Stimulated activated CD8-positive, alpha-beta memory T cell treated with anti-CD3 and anti-CD28 coated beads, Interleukin-15, amount 100 ng/mL, for 1 hour (primary cell): ENCODE measurements at places on chromosomes 2 and 18.

GRCh38 chr2:237344942-237345341 lies 69.0 kb downstream of the COL6A3 start:
- DNase-seq = no peak

GRCh38 chr2:236688563-236689392 lies 119.2 kb downstream of the ACKR3 start:
- no peak for DNase-seq

DNA sequence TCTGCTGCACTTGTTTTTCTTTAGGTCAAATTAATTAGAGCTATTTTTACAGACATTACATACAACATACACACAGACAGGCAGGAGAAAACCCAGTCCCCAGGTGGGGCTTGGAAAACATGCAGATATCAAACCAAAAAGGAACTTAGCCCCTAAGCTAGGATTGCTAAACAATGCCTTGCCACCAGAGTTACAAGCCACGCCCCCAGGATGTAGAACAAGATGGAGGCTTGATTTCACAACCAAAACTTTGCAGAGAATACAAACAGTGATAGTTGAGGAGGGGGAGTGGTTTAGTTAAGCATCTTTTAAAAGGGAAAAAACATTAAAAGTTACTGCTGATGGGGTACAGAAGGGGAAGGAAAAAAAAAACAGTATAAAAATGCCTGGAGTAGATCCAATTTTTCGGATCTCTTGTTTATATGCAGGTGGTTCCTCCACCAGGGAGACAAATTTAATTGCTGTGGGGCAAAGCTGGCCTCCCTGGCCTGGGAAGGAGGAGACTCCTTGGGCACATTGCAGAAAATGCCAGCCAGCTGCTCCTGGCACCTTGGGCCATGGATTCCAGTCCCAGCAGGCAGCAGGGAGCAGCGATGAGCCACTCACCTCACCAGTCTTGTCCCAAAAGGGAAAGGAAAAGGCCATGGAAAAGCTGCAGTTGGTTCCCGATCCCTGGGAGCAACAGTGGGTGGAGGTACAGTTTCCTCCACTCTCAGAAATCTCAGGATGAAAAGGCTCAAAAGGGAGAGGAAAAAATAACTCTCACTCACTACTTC lies 348.4 kb upstream of the REG3G start:
- no peak for DNase-seq

DNA sequence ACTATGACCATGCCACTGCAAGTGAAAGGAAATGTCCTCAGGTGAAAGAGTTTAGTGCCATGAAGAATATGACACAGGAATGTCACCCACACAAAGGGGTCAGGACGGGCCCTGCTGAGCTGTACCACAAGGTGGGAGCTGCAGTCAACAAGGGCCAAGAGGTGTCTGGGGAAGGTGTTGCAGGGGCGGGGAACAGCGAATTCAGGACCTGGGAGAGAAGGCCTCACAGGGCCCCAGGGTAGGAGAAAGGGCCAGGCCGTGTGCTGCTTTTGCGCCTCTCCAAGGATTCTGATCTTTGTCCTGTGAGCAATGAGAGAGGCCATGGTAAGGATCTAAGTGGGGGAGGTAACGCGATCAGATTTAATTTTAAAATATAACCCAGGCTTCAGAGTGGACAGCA lies 23.6 kb downstream of the CYB5A start:
- no peak for DNase-seq

DNA sequence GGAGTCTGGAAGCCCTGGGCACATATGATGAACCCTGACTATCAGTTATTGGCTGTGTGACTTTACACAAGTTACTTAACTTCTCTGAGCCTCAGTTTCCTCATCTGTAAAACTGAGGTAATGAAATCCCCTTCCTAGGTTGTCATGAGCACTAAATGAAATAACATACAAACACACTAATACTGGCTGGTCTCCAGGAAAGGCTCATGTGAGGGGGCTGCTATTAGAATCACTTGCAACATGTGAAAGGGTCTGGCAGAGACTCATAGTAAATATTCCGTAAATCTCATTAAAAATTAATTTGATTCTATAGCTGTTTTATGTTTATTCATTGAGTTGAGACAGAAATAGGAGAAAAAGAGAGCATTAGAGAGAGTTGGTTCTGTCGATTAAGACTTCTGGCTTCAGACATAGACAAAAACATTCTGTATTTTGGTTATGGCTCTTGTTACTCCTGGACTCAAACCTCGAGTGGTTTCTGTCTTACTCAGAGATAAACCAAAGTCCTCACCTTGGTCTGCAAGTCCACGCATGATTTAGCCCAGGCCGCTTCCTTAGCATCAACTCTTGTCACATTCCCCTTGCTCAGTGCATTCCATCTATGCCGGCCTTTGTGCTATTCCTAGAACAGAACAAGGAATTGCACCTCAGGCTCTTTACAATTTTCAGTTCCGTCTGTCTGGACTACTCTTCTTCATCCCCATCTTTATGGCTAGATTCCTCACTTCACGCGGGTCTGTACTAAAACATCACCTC lies 139.1 kb downstream of the NXPH2 start:
- DNase-seq = no peak

DNA sequence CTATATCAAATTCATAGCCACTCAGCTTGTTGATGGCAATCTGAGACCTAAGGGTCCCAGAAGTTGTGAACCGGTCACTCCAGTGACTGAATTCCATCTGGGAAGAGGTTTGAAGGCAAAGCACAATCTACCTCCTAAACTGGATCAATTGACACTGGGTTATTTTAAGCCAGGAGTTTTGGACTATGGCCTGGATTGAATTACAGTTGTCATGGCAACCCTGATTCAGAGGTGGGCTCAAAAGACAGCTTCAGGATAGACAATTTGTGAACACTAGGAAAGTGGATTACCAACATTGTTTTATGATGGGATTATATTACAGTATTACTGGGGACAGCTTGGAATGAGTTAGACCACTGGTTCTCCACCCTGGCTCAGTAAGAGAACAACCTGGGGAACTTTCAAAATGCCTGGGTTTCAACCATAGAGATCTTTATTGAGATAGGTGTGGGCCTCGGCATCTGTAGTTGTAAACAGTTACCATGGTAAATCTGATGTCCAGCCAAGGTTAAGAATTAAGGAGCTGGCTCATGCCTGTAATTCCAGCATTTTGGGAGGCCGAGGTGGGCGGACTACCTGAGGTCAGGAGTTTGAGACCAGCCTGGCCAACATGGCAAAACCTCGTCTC lies 58.8 kb downstream of the MFSD6 start:
- no peak for DNase-seq

DNA sequence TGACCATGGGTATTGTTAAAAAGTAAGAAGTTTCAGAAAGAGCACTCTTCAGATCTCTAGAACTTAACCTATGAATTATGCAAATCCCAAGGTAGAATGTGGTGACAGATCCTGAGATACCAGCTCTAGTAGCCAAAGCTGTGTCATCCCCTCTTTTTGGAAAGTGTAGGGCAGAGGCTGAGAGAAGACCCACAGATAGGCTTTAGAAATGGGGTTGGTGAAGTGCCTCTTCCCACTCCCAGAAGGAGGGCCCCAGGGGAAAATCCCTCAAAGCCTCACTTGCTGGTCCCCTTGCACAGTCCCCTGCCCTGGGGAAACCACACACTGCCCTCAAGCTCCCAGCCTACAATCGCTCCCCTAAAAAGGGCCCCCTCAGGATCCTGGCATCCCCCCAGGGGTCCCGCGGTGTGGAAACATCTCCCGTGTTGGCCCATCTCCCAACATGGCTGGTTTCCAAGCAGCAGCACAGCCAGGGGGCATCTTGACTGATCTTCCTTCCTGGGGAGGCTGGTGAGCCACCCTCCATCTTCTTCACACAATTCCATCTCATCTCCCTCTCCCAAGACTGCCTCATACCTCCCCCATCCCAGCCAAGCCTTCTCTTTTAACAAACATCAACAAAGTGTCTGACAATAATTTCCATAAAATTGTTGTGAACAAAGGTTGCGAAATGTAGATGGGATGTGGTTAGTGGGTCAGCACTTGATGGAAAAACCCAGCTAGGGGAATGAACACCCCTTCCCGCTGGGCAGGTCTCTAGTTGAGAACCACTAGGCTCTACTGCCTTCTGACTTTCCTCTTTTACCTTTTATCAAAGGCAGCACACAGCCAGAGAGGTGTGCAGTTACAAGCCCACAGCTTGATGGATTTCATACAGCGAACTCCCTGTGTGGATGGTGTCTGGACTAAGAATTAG lies 25.1 kb downstream of the MAL start:
- no peak for DNase-seq

GRCh38 chr2:167183931-167184330 lies 295.7 kb downstream of the XIRP2 start:
- no peak for DNase-seq

DNA sequence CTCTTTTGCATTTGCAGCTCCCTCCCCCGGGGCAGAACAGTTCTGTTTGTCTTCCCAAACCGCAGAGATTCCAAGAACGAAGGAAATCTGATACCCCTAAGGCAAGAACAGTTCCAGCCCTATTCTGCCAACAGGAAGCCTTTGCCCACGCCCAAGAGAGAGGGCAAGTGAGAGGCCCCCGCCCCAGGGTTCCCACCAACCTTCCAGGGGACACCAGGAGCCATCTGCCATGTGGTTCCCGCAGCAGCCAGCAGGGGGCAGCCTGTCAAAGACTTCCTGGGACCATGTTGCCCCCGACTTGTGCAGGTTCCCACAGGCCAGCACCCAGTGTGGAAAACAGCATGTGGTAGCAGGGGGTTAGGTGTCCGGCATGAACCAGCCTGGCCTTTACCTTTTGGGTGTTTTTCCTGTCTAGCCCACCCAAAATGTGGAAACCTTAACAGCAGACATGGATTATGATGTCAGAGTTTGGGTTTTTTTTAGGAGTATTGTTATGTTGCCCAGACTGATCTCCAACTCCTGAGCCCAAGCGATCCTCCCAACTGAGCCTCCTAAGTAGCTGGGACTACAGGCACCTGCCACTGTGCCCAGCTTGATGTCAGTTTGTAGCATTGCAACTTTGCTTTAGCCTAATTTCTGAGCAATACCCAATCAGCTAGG lies 21.7 kb upstream of the EFHD1 start:
- peak; percentile 55 for DNase-seq

- no peak for DNase-seq
These were observed 189.2 kb downstream of the ZBTB7C start for GRCh38 chr18:48219810-48220499.

DNA sequence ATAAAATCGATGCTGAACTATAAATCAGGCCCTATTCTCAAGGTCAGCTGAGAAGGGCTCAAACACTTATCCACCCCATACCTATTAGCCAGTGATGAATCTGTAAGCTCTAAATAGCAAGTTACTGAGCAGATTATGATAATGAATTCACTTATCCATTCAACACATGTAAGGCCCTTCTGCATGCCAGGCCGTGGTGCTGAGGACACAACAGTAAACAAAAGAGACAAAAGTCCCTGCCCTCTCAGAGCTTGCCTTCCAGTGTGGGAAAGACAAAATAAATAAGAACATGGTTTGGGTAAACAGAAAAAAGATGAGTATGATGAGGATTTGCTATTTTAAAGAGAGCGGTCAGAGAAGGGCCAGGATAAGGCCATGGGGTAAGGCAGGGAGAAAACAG lies 11.7 kb downstream of the TTC32 start:
- DNase-seq = no peak

GRCh38 chr18:45891806-45892205 lies 66.3 kb downstream of the SIGLEC15 start:
- no peak for DNase-seq

GRCh38 chr2:150624001-150624401 lies 136.5 kb upstream of the RND3 start:
- DNase-seq = no peak

DNA sequence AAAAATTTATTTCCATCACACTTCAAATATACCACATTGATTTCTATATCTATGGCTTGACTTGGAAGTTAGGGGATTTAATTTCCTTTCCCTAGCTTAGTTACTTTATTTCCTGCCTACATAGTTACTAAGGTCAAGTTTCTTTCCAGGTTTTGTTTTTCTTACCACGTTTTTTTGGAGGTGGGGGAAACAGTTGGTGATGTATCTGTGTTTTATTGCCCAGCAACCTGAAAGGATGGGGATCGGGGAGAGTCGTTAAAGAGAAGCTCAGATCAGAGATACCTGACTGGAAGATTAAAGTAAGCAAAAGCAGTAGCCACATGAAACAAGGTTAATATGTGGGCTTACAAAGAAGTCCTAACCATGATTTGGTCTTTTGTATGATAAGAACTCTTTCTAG lies 127.8 kb downstream of the OSBPL6 start:
- DNase-seq = no peak

DNA sequence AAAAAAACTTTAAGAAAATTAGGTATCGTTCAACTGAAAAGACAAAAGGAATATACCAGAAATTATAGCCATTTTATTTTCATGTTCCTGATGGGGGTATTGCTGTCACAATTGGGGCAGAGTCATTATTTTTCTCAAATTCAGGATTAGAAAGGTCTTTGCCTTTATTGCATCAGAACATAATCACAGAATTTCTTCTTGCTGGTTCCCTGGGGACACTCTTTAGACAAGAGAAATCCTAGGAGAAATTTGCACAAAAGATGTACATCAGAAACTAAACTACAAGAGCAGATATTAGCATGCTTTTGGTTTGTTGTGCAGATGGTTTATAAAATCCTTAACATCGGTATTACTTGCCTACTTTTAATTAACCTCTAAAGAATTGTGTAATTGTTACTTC lies 103.2 kb downstream of the NCOA1 start:
- DNase-seq = no peak

DNA sequence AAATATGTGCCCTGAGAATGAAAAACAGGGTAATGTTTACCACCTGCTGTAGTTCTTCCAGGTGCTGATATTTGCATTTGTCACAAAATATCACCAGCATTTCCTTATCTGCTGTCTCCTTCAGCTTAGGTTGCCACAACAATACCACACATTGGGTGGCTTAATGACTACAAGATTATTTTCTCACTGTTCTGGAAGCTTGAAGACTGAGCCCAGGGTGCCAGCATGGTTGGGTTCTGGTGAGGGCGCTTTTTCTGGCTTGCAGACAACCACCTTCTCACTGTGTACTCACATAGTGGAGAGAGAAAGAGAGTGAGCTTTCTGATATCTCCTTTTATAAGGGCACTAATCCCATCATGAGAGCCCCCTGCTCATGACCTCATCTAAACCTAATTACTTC lies 407.5 kb upstream of the RGPD4 start:
- DNase-seq = no peak

DNA sequence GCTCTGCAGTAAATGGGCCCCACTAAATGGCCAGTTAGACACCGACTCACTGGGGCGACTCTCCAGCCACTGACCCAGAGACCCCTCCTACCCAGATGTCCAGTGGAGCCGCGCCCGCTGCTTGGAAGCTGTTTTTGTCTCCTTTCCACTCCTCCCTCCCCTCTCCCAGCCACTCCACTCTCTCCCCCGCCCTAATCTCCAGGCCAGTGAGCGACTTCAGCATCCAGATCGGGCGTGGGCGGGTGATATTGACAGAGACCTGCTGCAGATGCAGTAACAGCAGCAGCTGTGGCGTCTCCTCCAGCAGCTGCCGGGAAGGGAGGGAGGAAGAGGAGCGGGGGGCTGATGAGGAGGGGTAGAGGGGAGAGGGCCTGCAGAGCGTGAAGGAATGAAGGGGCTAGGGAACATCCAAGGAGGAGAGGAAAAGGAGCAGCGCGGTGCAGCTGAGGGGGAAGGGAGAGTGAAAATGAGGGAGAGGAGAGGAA lies at the start of gene SCN7A:
Gene SCN7A (minus strand): TSS at position 110 of the 485 bp plus-strand sequence. CDS start 16,553 bp downstream, outside the sequence.
- no peak for DNase-seq

GRCh38 chr2:103430191-103430590 lies 668.4 kb downstream of the TMEM182 start:
- no peak for DNase-seq
